CD4-positive, alpha-beta T cell treated with Interferon alpha-2 for 1 hour (primary cell): ENCODE measurements at places on chromosomes 6 and 20.

- DNase-seq, result no peak
These were observed 167.7 kb downstream of the EYA2 start for GRCh38 chr20:47062226-47062890.

DNA sequence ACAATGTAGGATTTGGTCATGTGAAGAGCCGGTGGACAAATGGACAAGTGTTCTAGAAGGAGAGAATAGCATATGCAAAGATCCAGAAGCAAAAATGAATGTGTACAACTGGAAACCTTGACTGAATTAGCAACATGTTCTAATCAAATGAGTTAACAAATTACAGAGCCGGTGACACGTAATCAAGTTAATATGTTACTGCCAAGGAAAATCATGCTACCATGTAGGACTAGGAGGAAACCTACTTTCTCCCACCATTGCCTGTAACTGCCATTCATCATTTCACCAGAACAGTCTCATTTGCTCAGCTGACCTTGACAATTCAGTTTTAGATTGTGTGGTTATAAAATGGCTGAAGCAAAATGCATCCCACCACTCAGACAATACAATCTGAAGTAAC is 179.4 kb downstream of the KIF16B start:
- no peak for DNase-seq

DNA sequence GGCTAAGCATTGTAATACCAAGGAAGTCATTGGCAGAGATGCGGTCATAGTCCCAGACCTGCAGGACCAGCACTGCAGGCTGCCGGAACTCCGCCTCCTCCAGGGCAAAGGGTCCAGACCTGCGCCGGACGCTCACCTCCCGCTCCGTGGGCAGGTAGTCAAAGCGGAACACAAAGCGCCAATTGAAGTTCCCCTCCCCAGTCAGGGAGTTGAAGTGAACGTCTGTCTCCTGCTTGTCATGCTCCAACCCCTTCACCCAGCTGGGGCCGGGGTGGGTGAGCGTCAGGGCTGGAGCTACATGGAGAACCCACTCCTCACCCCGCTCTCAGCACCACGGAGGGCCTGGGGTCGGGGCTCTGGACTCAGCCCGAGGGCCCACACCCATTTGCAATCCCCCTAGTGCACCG is 18.2 kb downstream of the ERGIC3 start:
- no peak for DNase-seq

GRCh38 chr20:52190437-52191131 is 995 bp downstream of the ZFP64 start:
- peak; percentile 2 for DNase-seq

DNA sequence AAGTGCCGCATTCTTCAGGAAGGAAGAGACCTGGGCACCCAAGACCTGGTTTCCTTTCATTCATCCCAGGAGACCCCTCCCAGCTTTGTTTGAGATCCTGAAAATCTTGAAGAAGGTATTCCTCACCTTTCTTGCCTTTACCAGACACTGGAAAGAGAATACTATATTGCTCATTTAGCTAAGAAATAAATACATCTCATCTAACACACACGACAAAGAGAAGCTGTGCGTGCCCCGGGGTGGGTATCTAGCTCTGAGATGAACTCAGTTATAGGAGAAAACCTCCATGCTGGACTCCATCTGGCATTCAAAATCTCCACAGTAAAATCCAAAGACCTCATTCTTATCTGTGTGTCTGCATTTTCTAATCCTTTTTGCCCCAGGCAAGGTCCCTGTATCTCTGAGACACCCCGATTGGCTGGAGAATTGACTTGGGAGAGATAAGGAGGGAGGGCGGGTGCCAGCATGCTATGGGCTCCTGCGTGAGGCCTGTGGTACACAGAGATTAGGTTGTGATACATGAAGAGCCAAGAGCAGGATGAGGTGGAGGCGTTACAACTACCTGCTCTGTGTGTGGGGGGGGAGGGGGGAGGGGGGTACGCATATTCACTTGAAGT is 4.8 kb downstream of the MUC21 start:
- no peak for DNase-seq

GRCh38 chr6:11368760-11369159 is 136.3 kb upstream of the NEDD9 start:
- no peak for DNase-seq

GRCh38 chr20:18314786-18315406 is 26.6 kb downstream of the ZNF133 start:
- no peak for DNase-seq

DNA sequence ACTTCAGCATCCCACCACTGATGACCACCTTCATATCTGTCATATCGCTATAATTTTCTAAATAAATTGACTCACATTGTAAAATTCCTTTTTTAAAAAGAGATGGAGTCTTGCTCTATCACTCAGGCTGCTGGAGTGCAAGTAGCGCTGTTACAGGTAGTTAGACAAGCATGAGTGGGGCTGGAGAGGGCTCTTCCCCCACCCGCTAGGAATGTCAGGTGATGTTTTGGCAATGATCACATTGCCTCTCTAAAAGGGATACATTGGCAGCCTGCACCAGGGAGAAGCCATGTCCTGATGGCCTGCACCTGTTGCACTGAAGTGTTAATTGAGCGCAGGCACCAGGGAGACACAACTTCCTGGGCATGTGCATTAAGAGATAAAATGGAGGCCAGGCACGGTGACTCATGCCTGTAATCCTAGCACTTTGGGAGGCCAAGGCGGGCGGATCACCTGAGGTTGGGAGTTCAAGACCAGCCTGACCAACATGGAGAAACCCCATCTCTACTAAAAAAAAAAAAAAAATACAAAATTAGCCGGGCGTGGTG is 16.9 kb upstream of the SLC22A16 start:
- no peak for DNase-seq

DNA sequence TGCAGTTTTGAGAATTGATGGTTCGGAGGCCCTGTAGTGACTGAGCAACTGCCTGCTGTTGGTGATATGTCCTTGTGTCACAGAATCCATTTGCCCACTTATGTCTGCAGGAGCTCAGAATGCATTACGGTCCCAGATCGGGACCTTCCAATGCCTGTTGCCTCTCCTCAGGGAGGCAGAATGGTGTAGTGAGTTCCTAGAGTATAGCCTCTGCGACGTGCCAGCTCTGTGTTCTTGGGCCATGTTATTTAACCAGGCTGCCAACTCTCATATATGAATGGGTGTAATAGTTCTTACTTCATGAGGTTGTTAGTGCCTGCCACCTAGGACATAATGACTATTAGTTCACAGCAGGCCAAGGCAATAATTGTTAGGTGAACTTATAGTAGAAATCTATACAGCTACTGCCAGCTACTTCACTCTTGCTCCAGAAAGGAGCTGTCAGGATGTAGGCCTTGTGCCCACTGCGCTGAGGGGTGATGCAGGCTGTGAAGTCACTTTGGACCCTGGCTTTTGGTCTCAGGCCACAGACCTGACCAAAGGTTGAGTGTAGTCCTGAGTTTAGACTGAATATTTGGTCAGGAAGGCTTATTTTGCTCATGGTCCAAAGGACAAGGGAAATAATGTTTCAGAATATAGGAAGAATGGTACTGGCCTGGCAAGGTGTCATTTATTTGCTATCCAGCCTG is 82.1 kb downstream of the ASXL1 start:
- DNase-seq, result no peak

DNA sequence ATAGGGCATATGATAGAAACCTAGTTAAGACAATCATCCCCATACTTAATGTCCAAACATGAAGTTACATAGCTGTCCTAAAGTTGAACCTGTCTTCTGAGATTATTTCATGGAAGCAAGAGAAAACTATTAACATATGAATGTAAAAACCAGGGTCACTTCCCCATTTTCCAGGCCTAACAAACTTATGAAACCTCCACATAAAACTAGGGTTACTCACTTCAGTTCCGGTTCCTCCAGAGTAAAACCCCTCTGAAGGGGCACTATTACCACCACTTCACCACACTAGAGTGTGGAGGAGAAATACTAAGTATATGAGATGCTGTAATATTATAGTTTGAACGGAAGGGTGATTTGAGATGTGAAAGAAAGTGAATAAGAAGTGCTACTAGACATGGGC is 14.9 kb downstream of the PRKN start:
- DNase-seq, result no peak

GRCh38 chr6:14732844-14733757 is 512.8 kb upstream of the JARID2 start:
- DNase-seq, result no peak

DNA sequence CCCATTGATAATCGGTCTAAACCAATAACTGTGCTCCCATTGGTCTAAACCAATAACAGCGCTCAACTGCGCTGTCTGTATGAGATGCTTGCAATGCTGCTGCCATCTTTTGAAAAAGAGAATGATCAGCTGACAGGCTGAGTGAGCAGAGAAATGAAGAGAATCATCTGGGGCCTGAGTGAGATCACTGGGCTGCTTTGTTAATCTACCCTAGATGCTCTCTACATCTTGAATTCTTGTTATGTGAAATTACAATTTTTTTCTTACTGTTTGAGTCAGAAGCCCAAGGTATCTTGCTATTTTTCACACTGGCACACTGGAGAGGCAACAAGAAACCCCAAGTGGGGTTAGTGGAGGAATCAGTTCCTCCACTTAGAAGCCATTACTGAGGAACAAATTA is 91.5 kb upstream of the GCM1 start:
- DNase-seq, result no peak

- DNase-seq, result no peak
These were observed 15.7 kb upstream of the IGF2R start for GRCh38 chr6:159953091-159953601.

DNA sequence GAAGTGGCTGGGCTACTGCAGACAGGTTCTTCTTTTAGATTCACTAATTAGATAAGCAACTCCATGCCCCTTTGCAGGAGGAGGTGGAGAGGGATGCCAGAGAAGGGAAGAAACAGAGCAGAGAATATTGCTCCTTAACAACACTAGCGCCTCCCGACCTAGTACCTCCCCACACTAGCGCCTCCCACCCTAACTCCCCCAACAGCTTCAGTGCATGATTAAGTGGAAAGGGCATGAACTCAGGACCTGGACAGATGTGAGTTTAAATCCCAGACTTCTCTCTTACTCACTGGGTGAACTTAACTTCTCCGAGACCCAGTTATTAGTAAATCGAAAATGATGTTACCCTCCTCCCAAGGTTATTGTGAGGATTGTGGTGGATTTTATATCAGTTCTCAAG is 25.7 kb downstream of the STX11 start:
- DNase-seq, result no peak

GRCh38 chr6:159693894-159694545 is 979 bp upstream of the SOD2 start:
- peak; percentile 83 for DNase-seq

DNA sequence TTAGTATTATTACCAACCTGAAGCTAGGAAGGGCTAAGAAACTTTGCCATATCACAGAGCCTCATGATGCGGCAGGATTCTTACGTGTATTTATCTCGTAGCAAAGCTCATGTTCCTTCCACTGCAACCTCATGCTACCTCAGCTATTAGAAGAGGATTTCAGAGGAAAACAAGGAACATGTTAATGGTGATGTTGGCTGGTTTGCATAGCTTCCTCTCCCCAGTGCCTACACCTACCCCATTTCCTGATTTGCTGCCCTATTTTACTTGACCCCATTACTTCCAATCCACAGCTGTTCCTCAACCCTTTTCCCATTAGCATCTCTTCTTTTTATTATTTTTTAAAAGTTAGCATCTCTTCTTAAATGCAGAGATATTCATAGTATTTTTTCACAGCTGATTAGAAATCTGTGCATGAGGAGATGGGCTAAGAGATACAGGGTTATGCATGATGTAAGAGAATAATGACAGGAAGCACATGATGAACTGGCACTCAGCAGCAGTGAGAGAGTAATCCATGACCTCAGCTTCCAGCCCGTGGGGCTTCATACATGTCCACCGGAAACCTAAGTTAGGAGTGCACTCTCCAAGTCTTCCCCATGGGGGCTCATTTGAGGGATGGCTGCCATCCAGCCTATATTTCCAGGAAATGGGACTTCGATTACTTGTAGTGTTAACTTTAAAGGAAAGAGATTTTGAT is 106.1 kb upstream of the ASF1A start:
- peak; percentile 48 for DNase-seq

DNA sequence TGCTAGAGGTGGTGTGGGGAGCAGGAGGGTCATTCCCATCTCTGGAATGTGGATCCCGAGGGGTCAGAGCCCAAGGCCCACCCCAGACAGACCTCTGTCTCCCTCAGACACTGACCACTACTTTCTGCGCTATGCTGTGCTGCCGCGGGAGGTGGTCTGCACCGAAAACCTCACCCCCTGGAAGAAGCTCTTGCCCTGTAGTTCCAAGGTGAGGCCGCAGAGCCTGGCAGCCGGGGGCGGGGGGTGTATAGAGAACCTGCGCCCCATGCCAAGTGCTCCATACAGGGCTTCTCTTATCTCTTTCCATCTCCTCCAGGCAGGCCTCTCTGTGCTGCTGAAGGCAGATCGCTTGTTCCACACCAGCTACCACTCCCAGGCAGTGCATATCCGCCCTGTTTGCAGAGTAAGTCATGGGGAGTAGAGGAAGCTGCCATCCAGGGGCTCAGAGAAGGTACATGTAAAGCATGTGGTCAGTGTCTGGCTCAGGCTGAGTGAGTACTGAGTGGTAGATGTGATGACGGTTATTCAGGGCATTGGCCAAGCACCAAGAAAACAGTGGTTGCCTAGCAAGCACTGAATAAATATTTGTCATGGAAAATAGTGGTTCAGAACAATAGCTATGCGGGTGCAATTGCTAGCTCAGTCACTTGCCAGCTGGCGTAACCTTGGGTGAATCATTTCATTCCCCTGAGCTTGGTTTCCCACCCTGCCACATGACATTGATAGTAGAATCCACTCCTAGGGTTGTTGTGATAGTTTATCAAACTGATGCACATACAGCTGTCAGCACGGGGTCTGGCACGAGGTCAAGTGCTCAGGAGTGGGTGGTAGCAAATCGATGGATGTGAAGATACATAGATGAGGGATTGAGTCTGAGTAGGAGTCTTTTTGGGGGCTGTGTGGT is 3.5 kb downstream of the PIGT start:
- peak; percentile 23 for DNase-seq

DNA sequence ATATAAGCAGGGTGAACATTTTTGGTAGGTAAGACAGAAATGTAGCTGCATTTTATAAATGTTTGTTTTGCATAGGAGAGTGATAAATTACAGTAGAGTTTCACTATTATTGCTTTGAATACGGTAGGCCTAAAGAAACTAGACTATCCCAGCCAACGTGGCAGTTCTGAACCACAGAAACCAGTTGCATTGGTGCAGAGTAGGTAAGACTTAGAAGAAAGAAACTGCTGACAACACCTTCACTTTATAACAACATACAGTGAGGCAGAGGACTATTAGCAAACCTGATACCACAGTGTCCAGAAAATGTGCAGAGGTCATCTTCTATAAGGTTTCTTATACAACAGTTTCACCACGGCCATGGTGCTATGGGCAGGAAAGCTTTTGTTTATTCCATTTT is 566.1 kb downstream of the KIF16B start:
- no peak for DNase-seq
